ENCODE measurements at places on chromosomes 2 and 18.

- DNase-seq, result no peak
Measured at GRCh38 chr2:196174404-196174803, 3.0 kb upstream of the STK17B start.

DNA sequence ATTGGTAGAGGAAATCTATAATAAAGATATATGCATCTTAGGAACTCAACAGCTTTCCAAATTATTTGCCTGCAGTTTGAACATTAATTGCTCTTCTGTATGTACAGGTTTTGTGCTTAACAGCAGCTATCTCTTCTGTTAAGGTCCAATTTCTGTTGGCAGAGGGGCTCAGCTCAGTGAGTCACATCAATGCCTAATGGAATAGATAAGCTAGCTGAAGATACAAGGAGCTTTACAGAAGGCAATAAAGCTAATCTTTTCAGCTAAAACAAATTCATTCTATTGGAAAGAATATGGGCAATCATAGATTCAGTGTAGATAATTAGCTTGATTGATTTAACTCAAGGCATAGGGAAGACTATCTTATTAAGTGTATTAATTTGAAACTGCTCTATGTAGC lies 58.4 kb upstream of the UNC80 start:
- DNase-seq, result no peak

GRCh38 chr2:112906276-112906675 lies 4.7 kb upstream of the IL37 start:
- DNase-seq, result no peak

- DNase-seq, result no peak
Measured at GRCh38 chr2:106551417-106552130, 64.4 kb downstream of the CD8B2 start.

GRCh38 chr2:38153476-38154135 lies 77.7 kb upstream of the CYP1B1 start:
- DNase-seq, result no peak

GRCh38 chr2:150944315-150944714 lies 317.3 kb downstream of the RBM43 start:
- DNase-seq, result no peak

GRCh38 chr2:102037681-102038080 lies 45.9 kb downstream of the IL1R2 start:
- DNase-seq, result peak; percentile 89

DNA sequence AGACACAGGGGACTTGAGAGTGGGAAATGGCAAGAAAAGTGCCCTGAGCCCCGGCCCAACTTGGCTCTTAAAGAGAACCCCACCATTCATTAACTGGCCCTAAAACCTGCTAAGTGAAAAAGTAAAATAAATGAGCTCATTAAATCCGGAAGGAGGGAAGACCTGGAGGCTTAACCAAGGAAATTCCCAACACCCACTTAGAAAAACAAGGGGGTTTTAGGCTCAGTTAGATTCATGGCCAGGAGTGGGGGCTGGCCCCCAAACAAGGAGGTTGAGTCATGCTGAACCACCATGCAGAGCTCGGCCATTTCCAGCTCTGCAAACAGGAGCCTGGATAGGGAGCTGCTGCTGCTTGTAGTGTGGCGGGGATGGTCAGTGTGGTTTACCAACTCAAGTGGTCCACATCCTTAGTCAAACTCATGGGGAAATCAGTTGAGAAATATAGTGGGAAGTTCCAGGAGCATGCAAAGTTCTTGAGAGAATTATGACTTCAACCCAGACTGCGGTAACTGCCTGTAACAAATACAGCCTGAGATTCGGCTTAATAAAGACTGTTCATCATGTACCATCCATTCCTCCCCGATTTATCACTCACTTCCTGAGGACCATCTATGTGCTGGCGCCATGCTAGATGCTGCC lies 39.7 kb upstream of the MRPL19 start:
- DNase-seq, result peak; percentile 83

DNA sequence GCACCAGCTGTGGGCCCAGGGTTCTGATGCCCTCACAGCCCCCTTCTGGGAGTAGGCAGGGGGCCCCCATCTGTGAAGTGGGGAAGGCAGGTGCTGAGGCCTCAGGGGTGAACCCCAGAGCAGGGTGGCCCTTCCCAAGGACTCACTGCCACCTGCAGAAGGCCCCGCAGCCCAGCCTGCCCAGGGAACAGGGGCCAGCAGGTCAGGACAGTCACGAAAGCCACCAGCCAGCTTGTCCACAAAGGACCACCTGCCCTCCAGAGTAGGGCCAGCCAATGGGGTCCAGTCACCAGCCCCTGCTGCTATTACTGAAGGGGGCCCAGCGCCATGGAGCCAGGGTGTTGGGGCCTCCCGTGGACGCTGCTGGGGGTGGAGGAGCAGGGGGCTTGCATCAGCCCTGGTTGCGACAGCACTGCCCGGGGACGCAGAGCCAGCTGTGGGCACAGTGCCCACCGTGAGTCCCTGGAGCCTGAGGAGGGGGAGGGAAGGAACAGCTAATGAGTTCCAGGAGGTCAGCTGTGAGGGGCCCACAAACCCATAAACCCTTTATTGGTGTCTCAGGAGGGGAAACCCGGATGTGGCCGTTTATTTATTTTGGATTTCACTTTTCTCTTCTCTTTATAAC lies 11.5 kb upstream of the SNED1 start:
- DNase-seq, result peak; percentile 89

DNA sequence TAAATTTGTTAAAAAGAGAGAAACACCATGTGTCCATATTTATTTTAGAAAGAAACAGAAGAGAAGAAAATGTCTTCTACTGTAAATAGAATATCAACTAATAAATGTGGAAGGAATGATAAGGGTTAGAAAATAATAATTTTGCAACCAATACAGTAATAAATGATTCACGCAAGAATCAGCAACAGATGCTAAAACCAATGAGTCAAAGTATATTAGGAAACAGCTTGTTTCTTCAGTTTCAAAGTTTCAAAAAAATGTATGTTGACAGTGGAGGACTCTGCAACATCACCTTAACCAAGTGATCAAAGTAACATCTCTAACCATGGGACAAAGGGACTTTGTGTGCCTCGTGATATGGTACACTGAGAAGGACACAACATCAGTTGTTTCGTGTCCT lies 147.0 kb downstream of the TWIST2 start:
- no peak for DNase-seq

DNA sequence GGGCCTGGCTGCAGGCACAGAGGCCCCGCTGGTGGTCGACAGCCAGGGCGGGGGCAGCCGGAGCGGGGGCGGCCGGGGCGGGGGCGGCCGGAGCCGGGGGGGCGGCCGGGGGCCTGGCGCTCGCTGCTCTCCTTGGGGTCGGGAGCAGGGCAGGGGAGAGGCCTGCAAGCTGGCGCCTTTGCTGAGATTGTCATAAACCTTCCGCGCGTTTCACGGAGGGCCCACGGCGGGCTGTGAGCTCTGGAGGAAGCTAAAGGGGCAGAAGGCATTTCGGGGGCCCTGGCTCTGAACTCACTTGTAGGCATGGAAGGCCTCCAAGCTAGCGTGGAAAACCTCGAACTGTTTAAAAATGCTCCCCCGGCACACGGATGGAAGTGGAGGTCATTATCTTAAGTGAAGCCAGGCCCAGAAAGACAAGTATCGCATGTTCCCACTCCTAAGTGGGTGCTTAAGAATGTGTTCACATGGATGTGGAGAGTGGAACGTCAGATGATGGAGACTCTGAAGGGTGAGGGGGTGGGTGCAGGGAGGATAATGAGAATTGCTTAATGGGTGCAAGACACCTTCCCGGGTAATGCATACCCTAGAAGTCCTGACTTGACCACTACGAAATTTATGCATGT lies 629 bp downstream of the PRELID3A start:
- DNase-seq, result no peak

GRCh38 chr2:147501968-147502367 lies 342.9 kb upstream of the ACVR2A start:
- no peak for DNase-seq

- no peak for DNase-seq
Measured at GRCh38 chr2:150544731-150545130, 57.3 kb upstream of the RND3 start.

DNA sequence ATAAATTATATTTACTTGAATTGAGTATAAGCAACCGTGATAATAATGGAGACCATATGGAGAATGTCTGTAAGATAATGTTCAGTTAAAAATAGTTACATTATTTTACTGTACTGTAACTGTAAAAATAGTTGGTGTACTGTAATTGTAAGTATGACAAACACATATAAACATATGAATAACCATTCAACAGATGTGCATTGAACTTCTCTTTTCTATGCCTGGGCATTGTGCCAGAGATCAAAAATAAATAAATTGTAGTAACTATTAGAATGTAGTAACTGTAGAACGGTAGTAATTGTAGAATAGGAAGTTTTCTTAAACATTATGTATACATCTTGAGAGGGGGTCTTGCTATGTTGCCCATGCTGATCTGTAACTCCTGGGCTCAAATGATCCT lies 287.4 kb upstream of the EPAS1 start:
- no peak for DNase-seq

DNA sequence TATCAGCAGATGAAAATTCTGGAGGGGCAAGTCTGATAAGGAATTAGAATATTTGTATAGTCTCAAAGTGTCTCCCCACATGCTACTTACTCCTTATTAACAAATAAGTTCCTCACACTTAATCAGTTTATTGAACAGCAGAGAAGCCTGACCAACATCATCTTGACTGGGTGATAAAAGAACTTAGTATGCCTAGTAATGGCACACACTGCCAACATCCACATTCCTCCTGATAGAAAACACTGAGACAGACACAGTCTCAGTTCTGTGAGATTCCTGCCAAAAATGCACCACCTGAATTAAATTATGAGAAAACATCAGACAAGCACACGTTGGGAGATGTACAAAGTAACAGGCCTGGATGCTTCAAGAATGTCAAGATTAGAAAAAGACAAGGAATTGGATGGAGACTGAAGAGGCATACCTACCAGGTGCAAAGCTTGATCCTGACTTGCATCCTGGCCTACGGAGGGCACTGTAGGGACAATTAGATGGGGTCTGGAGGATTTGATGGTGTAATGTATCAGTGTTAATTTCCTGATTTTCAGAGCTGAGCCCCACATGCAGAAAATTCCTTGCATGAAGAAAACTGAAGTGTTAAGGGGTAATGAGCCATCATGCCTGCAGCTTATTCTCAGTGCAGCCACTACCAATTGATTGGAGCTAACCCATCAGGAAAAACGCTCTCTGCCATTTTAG lies 200.4 kb upstream of the SH3BP4 start:
- DNase-seq, result no peak

DNA sequence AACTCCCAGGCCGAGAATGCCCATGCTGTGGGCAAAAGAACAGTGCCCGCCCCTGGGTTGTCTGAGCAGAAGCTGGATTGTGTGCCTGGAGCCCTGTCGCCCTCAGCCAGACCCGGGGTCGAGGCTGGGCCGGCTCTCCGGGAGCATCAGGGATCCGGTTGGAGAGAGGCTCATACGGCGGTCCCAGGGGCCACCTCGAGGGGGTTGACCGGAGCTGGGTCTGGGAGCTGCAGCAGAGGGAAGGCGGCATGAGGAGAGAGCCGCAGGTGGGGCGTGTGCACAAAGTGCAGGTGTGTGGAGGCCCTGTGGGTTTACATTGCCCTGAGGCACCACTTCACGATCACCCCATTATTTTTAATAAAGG lies 39.5 kb downstream of the MBP start:
- no peak for DNase-seq

DNA sequence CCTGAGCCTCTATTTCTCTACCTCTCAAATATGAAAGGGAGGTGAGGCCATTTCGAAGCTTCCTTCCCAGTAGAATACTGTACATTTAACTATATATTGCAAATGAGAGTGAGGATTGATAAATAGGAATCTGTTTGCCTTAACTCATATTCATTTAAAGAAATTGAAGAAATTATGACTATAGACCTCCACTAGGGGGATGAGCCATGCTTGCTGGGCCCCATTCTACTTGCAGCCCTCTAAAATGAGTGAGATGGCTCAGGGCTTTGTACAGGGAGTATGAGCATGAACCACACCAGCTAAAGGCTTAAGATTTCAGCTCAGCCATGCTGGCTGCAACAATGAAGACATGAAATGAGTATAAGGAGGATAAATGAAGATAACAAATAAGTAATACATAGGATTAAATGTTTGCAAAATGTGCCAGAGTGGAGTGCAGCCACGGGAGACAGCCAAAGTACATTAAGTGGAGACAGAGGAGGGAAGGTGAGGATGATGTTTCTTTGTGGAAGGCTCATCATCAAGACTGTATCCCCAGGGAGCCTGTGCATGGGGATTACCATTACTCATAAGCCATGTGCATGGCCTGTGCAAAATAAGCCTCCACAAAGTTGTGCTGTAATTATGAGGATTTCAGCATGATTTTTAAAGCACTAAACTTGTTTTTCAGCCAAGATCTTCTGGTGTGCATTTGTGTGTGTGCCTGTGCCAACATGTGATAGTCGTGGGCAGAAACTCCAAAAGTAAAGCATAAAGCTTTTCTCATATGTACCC lies 300.8 kb downstream of the CNTNAP5 start:
- DNase-seq, result no peak

Measured in fibroblast of skin of scalp (primary cell).